ENCODE measurements at places on chromosomes 3 and 15.

GRCh38 chr3:22012471-22012870 is 261.5 kb upstream of the ZNF385D start:
- DNase-seq, result no peak

GRCh38 chr3:160686955-160687535 is 10.1 kb downstream of the ARL14 start:
- DNase-seq, result no peak

GRCh38 chr3:185995352-185995751 is 57.5 kb upstream of the TRA2B start:
- no peak for DNase-seq

DNA sequence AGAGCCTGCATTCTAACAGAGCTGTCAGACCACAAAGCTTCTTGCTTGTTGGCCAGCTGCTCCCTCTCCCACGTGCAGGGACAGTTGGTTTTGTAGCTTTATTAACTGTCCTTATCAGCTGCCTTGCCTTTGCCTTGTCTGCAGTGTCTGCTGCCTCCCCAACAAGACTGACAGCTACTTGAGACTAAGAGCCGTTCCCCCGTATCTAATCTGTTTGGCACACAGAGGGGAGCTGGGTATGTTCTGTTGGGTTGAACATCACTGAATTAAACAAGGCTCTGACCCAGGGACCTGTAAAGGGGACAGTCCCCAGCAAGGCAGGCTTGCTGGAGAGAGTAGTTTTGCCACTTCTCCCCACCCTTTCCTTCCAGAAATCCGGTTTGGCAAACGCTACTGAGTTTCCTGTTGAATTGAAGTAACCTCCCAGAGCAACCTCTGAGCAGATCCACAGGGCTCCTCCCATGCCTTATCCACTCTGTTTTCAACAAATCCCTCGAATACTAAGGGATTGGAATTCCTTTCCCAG is 116.1 kb downstream of the ANP32A start:
- no peak for DNase-seq

DNA sequence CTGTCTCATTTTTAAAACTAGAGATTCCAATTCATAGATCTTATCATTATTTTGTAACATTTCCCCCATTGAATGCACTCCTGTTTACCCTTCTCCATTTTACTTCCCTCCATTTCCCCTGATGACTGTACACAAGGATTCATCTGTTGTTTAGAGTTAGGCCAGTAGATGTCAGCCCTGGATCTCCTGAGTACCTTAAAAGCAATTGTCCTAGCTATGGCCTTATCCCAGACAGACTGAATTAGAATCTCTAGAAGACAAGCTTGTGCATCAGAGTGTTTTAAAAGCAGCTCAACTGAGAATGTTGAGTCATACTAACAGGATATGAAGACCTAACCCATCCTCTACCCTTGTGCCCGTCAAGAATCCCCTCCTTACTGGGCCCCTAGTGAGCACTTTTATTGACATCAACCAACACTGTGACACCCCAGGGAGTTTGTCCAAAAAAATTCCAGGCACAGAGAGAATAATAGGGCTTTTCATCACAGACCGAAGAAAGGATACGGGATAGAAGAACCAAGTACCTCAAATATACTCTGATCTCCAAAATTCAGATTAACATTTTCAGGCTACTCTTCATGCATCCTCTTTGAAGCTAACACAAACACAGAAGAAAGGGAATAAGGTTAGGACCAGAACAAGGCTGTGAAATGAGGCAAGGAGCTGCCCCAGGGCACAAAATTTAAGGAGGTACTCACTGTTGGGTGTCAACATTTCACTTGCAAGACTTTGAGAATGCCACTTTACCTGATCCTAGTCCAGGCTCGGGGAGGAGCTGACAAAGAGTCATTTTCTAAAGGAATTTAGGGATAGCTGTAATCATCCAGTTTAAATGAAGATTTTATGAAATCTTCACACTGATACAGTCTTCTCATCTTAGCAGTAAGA is 17.1 kb downstream of the ZBED2 start:
- no peak for DNase-seq

DNA sequence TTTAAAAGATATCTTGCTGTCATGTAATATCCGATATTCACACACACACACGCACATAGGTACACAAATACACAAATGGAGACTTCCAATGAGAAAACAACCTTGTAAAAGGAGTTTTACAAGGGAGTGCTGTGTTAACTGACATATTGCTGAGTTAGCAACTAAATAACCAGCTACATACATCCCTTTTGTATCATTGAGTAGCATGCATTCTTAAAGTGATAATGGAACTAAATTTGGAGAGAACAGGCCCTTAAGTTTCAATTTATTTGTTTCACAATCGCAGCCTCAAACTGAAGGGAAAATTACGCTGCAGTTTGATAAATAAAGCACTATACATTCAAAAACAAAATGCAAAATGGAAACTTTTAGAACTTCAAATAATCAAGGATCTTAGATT is 1046.0 kb upstream of the NR2F2 start:
- no peak for DNase-seq

DNA sequence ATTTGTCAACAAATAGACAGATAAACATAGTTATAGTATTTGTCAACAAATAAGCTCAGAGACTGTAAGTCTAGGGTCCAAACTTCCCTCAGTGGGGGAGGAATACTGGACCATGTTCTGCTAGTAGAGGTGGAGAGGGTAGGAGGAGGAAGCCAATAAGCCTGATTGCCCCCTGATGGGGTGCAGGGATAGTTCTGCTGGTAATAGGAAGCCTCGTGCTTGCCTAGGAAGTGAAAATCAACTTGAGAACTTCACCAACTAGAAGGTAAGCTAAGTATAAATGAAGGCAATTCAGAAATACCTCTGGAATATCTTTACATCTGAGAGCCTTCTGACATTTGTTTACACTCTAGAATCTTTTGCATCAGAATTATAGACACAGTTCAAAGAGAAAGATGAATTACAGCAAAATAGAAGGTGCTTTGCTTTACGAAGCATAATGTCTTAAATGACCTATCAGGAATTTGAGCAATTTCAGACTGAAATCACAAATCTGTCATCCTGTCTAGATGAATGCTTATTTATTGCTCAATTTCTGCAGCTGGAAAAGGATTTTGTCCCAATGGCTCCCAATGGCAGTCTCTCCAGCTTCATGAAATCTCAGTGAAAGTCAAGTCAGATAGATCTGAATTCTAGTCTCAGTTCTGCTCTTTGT is 225.6 kb upstream of the TBC1D5 start:
- no peak for DNase-seq

DNA sequence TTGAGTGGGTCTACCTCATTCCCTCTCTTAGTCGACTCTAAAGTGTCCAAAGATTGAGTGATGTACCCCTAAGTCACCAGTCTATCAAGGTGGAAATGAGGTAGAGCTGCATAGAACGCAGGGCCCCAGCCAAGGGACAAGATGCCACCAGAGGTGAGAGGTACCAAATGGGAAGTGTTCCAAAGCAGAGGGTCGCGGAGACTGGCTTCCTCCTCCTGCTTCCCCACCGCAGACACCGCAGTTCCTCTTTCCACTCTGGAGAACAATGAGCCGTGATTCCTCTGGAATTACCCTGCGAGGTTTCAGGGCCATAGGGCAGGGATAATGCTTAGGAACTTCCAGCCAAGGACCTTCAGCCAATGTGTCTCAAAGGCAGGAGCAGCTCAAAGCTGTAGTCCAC is 55.8 kb downstream of the DAPK2 start:
- DNase-seq, result no peak

GRCh38 chr3:112327371-112327951 is 5.5 kb upstream of the CD200 start:
- DNase-seq, result no peak

- peak; percentile 40 for DNase-seq
Observed at GRCh38 chr3:42052484-42053351, 38.4 kb upstream of the TRAK1 start.

DNA sequence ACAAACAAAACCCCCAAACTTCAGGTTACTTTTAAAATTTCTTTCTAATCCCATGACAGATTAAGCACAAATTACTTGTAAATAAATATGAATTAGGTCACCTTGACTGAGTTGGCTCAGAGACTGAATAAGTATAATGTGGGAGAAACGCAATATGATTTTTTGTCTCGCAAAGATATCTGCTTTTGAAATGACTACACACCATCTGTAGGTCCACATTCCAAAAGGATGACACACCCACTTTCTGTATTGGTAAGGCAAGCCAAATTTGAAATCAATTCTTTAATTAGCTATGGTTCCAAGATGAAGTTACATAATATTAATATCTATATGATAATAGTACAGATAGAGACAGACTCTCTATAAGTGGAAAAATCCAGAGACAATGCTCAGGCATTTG is 66.9 kb upstream of the CSPG5 start:
- DNase-seq, result no peak

GRCh38 chr3:152676810-152677379 is 158.0 kb upstream of the P2RY1 start:
- DNase-seq, result no peak

GRCh38 chr3:123632161-123632655 is 47.4 kb upstream of the HACD2 start:
- no peak for DNase-seq

DNA sequence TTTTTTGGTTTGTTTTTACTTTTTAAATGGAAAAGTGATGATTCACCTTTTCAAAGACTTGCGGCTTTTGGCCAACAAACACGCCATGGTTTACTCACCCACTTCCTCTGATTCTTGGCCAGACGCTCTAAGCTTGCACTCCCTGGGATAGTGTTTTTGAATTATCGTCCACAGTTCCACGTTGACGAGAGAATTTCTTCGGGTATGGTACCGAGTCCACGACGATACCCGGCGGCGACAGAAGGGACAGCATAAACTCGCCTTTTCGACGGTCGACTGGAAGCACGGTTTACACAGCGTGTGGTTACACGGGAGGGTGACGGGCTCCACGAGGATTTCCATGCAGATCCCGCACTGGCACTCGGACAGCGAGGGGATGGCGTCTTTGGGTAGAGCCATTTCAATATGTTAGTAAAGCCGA is 783 bp downstream of the RNF168 start:
- peak; percentile 78 for DNase-seq

- peak; percentile 90 for DNase-seq
Observed at GRCh38 chr3:33113772-33114621, at the start of gene CRTAP. Gene CRTAP (plus strand): TSS chr3:33114014. CDS start chr3:33114078, 64 bp downstream.

- no peak for DNase-seq
Observed at GRCh38 chr15:55856506-55857164, 113.7 kb upstream of the PRTG start.

Measured in substantia nigra (tissue), 51 donors.